Kidney capillary endothelial cell (primary cell): ENCODE measurements at places on chromosomes 2 and 18.

GRCh38 chr2:102143450-102143985, 972 bp downstream of the IL1R1 start:
- DNase-seq = no peak

- peak; percentile 43 for DNase-seq
These were observed 95.9 kb downstream of the NEB start for GRCh38 chr2:151638191-151638933.

DNA sequence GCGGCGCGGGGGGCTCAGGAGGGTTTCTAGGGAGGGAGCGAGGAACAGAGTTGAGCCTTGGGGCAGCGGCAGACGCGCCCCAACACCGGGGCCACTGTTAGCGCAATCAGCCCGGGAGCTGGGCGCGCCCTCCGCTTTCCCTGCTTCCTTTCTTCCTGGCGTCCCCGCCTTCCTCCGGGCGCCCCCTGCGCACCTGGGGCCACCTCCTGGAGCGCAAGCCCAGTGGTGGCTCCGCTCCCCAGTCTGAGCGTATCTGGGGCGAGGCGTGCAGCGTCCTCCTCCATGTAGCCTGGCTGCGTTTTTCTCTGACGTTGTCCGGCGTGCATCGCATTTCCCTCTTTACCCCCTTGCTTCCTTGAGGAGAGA, 5.2 kb downstream of the PROC start:
- DNase-seq = no peak

GRCh38 chr2:1862608-1863280, 118.4 kb upstream of the PXDN start:
- no peak for DNase-seq

- DNase-seq = no peak
These were observed 890.2 kb upstream of the VRK2 start for GRCh38 chr2:57156231-57156924.

DNA sequence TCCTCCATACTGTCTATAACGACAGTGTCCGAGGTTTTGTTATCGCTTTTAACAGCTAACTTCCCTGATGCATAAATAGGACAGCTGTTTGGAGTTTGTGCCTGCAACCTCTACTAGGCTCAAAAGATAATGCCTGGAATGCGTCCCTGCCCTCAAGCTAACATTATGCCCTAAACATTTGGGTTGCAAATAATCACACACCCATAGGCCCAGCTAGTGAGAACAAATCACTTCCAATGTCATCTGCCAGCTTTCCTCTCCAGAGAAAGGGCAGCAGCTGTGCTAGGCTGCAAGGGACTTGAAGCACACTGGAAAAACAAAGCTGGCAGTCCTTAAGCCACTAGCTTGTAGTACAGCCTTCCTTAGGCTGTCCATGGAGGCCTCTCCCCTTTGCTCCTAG, 201.8 kb upstream of the LYPD1 start:
- no peak for DNase-seq

GRCh38 chr2:97988722-97989121, 7.0 kb downstream of the TMEM131 start:
- no peak for DNase-seq

DNA sequence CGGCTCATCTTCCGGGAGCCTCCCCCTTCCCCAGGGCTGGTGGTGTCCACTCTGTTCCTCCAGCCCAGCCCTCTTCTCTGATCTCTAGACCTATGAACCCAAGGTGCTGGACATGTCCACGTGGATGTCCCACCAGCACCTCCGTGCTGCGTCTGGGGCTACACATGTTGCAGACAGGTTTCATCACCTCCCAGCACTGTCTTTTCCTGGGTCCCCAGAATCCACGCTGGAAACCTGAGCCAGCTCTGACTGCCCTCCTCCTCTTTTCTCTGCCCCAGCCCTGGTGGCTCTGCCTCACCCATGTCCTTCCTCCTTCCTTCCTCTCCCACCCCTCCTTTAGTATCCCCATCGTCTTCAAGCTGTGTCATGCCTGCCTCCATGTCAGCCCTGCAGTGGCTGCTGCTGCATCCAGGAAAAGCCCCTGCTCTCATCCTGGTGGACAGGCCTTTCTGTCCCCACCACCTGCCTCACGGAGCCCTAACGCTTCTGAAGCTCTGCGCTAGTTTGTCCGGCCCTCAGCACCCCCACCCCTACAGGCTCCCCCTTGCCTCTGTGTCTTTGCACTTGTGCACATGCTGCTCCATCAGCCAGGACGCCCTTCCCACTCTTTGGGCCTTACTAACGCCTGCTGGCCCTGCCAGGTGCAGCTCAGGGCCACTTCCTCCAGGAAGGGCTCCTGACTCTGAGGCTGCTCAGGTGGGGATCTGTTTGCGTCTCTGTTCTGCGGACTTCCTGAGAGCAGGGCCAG, 105.9 kb downstream of the DYSF start:
- DNase-seq = no peak

DNA sequence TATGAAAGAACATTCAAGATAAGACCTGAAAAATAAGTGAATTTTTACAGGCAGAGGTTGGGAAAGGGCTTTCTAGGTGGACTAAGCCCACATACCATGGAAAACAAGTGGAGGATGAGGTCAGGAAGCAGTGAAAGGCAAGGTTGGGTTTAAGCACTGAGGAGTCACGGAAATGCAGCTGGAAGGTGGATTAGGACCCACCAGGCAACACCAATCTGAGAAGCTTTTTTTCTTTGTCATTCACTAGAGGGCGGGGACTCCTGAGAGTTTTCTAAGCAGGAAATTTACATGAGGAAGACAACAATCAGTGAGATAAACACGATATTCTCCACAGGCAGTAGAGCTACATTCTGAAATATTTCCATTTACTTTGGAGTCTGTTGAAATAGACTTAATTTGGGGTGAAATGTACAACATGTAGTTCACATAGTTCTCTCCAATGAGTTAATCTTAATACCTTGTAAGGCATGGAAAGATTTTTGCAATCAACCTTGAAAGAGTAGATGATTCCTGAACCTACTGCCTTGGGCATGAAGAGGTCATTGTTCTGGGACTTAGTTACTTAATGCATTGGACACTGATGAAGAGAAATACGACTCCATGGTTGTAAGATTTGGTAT, 40.7 kb downstream of the VIT start:
- DNase-seq = no peak

DNA sequence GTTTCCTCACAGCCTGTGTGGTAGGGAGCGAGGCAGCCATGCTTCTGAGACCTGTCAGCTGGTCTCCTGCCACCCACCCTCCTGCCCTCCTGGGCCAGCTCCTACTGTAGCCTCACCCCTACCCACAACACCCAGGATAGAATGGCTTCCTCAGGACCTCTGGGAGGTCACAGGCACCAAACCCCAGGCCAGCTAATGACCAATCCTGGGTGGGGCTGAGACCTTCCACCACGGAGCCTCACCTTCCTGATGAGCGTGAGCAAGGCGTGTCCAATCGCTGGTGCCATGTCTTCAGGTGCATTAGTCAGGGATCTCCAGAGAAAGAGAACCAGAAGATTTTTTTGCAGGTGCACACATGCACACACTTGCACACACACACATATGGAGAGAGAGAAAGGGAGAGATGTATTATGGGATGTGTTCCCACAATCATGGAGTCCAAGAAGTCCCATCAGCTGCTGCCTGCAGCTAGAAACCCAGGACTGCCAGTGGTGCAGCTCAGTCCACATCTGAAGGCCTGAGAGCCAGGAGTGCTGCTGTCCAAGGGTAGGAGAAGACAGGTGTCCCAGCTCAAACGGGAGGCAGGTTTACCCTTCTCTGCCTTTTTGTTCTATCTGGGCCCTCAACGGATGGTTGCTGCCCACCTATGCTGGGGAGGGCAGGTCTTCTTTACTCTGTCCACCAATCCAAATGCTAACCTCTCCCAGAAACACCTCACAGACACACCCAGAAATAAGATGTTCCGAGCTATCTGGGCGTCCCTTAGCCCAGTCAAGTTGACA, 70.4 kb upstream of the HDAC4 start:
- no peak for DNase-seq

DNA sequence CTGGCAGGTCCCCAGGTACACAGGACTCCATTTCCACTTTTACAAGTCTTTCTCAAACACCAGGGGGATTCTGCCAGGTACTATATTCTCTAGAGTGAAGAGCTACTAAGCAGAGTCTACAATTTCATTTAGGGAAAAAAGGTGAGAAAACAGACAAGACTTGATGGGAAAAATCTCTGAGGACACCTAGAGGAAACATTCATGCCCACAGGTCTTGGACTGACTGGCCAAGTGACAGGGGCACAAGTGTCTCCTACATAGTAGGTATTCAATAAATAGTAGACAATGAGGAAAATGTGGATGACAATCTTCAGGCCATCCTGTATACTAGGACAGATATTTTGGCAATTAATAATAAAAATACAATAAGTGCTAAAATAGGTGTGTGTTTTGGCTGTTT, 228.6 kb downstream of the CLIP4 start:
- no peak for DNase-seq

GRCh38 chr2:11720752-11721151, 25.7 kb upstream of the LPIN1 start:
- DNase-seq = no peak

GRCh38 chr18:48161191-48161910, 230.9 kb upstream of the SMAD2 start:
- peak; percentile 46 for DNase-seq

DNA sequence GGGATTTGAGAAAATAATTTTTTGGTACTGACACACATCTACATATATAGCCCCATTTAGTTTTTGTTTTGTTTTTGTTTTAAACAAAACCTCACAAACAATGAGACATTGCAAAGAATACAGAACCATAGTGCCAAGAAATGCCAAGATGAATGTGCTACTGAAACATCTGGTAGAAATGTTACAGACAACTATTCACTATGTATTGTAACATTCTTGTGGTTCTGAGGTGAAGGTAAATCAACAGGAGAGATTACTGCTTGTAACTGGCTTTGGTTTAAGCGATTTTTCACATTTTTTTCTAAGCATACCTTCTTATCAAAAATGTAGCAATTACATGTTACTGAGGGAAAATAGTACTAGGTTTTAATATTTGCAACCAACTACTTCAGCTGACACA, 281.3 kb downstream of the ZNF804A start:
- no peak for DNase-seq

DNA sequence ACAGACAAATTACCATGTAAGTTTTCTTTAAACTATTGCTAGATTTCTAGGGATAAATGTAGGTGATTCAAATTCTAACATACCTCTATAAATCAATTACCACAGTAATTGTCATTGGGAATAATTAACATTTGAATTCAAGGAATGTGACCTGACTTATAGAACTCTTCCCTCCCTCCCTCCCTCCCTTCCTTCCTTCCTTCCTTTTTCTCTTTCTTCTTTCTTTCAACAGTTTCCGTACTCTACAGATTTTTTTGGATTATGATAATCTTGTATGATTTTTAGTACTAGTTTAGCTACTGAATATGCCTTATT, 18.2 kb upstream of the FTCDNL1 start:
- DNase-seq = no peak

GRCh38 chr2:134127496-134127895, 126.4 kb upstream of the MGAT5 start:
- DNase-seq = no peak

- DNase-seq = no peak
These were observed 15.4 kb downstream of the NPPC start for GRCh38 chr2:231910771-231911170.

GRCh38 chr2:84297155-84297554, 161.9 kb downstream of the SUCLG1 start:
- no peak for DNase-seq

DNA sequence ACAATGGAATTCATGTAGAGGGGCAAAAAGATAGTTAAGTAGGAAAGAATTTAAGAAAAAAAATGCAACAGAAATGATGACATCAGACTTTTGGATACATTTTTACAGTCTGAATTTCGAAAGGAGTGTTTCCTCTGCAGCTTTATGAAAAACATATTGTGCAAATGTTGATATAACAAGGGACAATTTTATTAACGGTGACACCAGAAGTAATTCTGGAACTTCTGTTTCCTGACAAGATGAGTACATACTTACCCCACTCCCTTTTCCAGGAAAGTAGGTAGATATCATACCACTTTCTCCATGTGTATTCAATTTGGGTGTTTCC, 369.6 kb downstream of the FBXO15 start:
- DNase-seq = no peak

DNA sequence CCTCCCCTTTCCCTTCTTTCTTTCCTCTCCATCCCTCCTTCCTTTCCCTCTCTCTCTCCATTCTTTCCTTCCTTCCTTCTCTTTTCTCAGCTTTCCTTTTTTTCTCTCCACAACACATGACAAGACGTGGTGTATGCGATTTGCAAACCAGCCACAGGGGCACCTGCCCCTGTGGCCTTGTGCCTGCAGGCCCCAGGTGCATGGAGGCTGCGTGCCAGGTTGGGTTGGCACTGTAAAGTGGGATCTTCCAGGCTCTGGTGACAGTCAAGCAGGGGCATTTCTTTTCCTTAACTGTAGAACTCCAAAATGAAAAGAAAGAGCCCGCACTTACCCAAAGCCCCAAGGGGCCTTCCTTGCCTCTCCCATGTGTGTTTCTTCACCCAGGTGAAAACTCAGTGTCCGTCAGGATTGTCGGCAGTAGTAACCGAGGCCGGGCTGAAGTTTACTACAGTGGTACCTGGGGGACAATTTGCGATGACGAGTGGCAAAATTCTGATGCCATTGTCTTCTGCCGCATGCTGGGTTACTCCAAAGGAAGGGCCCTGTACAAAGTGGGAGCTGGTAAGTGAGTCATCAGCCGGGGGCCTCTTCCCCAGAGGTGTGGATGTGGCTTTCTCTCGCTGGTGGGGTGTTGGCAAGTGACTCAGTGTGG, 50.9 kb downstream of the MARCO start:
- no peak for DNase-seq

- no peak for DNase-seq
These were observed 169.0 kb downstream of the MYCN start for GRCh38 chr2:16109368-16109820.

- no peak for DNase-seq
These were observed 255.5 kb downstream of the CDH2 start for GRCh38 chr18:27921392-27921791.

- no peak for DNase-seq
These were observed 197.9 kb downstream of the NEDD4L start for GRCh38 chr18:58241877-58242276.

- DNase-seq = no peak
These were observed 158.4 kb downstream of the SH3RF3 start for GRCh38 chr2:109287413-109287812.

DNA sequence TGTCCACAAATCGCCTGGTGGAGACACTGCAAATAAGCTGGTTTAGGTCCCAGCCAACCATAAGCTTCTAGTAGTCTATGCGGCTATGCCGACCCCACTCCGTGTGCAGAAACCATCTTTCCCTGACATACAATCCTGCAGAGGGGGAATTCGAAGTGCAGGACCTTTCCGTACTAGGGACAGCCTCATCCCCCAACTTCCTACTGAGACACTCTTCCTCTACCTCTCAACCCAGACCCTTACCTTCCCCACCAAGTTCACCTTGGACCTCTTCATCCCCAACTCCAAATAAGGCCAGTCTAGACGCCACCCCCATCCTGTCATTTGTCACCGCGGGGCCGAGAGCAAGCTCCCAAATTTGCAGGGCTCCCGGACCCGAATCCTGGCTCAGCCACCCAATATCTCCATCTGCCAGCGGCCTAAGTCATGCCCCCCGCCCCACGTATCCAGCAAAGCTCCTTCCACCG, 496 bp downstream of the SUCLG1 start:
- peak; percentile 19 for DNase-seq
